ENCODE measurements at places on chromosomes 2 and 18. TPM values are rescaled to one million over a fixed set of nuclear protein-coding genes. Genes with fewer than 3 reads are reported as not detected.

PFN4 gene
- total RNA-seq: 0.39 TPM

COBLL1 gene
- total RNA-seq: 4.3 TPM

ABCA12 gene
- under 0.01 TPM for total RNA-seq

CCDC141 gene
- not detected for total RNA-seq

SIX2 gene
- total RNA-seq: 0.72 TPM

PSMA8 gene
- total RNA-seq: not detected

CASP10 gene
- 0.88 TPM for total RNA-seq

GKN2 gene
- total RNA-seq: not detected

TYW5 gene
- total RNA-seq: 4.4 TPM

LCT gene
- 0.08 TPM for total RNA-seq

EGR4 gene
- not detected for total RNA-seq

ERICH2 gene
- total RNA-seq: not detected

IL1R1 gene
- 30.5 TPM for total RNA-seq

APCDD1 gene
- 20.5 TPM for total RNA-seq

PAX8 gene
- total RNA-seq: 1.9 TPM

GMPPA gene
- 62.8 TPM for total RNA-seq
